DMS79 treated with DMSO at 0.1 percent for 48 hours (cell line): ENCODE measurements at places on chromosomes 5 and 9.

GRCh38 chr9:87543251-87543650, 45.6 kb downstream of the DAPK1 start:
- DNase-seq = no peak

GRCh38 chr5:399296-400281, 43.4 kb upstream of the EXOC3 start:
- DNase-seq = peak; percentile 90

DNA sequence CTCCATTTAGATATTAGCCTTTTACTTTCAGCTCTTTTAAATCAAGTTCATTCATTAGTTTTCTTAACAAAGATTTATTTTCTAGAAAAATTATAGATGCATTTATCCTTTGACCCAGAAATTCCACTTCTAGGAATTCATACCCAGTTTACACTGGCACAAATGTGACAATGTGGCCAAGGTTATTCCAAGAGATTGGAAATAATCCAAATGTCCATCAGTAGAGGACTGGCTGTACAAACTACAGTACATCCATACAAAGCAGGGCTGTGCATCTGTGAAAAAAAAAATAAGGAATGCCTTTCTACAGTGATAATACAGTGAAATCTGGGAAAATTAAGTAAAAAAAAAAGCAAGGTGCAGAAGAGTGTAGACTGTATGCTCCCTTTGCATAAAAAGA, 149.2 kb downstream of the GABBR2 start:
- DNase-seq = no peak

GRCh38 chr5:109524026-109524425, 114.3 kb upstream of the PJA2 start:
- no peak for DNase-seq

DNA sequence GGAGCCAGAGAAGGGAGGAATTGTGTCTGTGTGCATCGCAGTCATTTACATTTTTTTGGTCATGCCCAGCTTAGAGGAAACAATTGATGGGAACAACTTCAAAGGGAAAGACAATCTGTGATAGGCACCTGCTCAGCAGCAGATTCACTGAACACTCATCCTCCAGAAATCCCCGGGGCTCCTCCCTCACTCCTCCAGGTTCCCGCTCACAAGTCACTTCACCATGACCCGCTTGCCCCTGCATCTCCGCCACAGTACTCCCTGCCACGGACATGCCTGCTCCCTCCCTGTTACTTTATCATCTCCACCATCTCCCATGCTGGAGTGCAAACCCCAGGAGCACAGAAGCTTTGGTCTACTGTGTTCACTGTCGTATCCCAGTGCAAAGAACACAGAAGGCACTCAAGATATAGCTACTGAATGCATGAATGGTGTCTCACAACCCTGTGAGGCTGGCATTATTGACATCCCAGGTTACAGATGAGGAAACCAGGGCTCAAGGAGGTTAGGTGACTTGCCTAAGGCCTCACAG, 16.2 kb downstream of the LHX6 start:
- DNase-seq = no peak

GRCh38 chr9:124815601-124816000, 37.7 kb upstream of the WDR38 start:
- DNase-seq = no peak

DNA sequence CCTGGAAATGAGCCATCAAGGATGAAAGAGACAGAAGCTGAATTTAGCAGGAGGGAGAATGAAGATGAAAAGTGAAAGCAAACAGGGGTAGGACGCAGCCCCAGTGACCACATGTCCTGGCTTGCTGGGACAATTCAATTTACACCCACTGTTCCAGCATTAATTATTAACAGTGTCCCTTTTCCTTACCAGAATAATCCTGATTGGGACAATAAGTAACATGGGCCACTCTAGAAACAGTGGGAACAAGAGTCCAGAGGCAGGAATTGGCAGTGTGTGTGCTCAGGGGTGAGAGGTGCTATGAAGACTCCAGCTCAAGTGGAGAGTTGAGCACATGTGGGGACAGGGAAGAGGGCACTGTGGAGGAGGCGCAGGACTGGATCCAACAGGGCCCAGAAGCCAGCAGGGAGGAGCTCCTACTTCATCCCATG, 147.1 kb downstream of the C5orf15 start:
- DNase-seq = no peak

- no peak for DNase-seq
Observed at GRCh38 chr5:164679461-164679860, 1174.0 kb downstream of the MAT2B start.

GRCh38 chr5:150066436-150066835, 19.9 kb downstream of the CSF1R start:
- no peak for DNase-seq

DNA sequence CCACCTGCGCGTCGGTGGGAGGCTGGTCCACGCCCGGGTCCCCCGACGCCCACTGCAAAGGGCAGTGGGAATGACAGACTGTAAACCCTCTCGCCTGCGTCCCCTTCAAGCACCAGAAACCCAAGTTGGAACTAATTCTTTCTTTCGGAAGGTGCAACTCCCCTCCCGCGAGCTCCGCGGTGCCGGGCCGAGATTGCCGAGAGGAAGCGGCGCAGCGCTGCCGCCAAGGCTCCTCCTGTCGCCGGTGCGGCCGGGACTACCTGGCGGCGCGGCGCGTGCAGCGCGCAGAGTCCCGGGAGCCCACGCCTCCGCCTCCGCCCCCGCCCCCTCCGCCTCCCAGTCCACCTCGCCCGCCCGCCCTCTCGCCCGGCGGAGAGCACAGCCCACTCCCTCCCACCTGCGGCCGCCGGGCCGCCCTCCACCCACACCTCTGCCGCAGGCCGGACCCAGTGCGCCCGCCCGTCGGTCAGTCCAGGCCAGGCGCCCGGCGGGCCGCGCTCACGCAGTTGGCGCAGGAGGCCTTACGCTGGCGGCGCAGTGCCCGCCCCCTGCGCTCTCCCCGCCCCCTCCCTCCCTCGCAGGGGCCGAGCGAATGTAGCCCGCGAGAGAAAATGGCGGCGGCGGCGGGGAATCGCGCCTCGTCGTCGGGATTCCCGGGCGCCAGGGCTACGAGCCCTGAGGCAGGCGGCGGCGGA, at the start of gene MAP3K1:
MAP3K1 (plus strand) TSS at position 587 of the 695 bp plus-strand sequence; CDS start at position 612, 25 bp downstream.
- peak; percentile 29 for DNase-seq
